ENCODE measurements at places on chromosomes 6 and 20.

DNA sequence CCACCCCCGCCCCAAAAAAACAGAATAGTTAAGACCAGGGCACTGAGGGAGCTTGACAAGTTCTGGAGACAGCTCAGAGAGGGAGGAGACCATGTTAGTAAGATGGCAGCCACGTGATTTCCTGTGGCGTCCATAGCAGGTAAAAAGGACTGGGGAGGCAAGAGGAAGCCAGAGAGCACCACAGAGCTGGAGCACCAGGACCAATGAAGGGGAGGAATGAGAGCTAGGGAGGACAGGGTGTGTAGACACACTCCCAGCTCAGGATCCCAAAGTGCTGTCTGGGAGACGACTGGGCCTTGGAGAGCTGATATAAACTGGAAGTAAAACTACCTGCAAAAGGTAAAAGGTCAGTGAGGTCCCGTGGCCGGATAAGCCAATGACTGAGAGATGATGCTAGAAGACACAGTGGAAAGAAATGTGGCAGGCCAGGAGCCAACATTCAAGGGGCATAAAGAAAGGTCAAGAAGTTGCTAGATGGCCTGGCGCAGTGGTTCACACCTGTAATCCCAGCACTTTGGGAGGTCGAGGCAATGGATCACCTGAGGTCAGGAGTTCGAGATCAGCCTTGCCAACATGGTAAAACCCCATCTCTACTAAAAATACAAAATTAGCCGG, 39.0 kb downstream of the SLC23A2 start:
- no peak for DNase-seq

DNA sequence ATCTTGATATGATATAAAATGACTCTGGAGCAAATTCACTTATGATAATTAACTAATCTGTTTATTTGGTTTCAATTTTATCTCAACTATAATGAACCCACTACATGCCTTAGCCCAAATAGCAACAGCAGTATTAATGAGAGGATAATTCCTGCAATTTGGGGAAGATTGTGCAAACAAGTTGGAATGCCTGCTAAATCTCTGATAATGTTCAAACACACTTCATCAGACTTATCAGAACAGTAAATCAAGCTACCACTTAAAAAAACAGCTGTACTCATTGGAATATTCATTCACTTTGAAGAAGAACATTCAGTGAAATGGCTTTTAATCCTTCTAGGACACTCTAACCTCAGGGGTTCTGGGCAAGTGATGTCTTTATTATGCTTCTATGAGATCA, 85.4 kb downstream of the CBLN4 start:
- no peak for DNase-seq

DNA sequence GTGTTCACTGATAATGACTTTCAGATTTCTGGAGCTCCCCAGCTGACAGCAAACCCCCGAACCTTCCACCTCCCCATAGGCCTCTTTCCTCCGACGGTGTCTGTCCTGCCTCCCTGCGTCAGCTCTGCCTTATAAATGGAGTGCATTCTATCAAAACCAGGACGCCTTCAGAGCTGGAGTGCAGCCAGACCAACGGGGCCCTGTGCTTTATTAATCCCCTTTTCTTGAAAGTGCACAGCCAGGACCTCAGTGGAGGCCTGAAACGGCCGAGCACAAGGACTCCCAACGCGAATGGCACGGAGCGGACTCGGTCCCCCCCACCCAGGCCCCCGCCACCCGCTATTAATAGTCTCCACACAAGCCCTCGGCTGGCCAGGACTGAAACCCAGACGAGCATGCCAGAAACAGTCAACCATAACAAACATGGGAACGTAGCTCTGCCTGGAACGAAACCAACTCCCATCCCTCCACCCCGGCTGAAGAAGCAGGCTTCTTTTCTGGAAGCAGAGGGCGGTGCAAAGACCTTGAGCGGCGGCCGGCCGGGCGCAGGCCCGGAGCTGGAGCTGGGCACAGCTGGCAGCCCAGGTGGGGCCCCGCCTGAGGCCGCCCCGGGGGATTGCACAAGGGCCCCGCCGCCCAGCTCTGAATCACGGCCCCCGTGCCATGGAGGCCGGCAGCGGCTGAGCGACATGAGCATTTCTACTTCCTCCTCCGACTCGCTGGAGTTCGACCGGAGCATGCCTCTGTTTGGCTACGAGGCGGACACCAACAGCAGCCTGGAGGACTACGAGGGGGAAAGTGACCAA, 42.3 kb upstream of the NAA20 start:
- DNase-seq = peak; percentile 92

DNA sequence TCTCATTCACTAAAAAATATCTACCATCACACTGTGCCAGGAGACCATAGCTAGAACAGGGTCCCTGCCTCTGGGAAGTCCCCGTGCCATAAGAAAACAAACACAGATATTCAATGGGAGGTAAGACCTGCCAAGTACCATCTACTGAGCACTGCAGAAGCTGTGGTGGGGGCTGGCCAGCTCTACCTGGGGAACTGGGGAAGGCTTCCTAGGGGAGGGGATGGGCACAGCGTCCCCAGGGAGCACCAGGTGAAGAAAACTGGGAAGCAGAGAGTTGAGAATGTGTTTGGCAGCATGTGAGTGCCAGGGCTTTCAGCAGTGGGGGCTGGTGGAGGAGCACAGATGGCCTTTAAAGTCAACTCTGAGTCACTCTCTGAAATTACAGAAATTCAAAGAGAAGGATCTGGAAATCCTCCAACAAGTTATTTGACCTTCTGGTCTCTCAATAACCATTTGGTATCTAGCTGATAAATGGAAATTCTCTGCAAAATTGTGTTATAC, 85.2 kb downstream of the SHLD1 start:
- DNase-seq = peak; percentile 46

- no peak for DNase-seq
These were observed 79.2 kb upstream of the PHACTR2 start for GRCh38 chr6:143598466-143599080.

DNA sequence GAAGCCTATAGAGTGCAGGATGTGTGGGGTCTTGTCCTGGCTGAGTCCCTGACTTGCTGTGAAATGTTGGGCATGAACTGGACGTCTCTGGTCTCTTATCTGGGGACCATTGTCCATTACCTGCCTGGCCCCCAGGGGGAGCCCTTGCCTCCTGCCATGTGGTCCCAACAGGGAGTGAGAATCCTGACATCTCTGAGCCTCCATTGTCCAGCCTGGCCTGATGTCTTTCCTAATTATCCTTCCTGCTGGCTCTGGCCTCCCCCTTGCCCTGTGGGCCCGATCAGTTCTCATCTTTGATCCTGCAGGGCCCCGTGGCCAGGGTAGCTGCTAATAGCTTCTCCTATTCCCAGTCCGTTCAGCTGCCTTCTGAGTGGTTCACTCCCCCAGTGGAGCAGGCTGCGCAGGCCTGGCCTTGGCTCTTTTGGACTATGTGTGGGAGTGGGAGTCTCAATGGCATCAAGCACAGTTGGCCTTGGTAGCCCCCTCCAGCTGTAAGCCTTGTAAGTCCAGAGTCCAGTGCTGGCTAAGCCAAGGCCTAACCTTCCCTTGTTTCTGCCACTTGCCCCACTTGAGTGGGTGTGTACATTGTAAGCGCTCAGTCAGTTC, 77.9 kb upstream of the RALY start:
- peak; percentile 71 for DNase-seq

GRCh38 chr20:54228841-54229240, 21.0 kb downstream of the PFDN4 start:
- no peak for DNase-seq

DNA sequence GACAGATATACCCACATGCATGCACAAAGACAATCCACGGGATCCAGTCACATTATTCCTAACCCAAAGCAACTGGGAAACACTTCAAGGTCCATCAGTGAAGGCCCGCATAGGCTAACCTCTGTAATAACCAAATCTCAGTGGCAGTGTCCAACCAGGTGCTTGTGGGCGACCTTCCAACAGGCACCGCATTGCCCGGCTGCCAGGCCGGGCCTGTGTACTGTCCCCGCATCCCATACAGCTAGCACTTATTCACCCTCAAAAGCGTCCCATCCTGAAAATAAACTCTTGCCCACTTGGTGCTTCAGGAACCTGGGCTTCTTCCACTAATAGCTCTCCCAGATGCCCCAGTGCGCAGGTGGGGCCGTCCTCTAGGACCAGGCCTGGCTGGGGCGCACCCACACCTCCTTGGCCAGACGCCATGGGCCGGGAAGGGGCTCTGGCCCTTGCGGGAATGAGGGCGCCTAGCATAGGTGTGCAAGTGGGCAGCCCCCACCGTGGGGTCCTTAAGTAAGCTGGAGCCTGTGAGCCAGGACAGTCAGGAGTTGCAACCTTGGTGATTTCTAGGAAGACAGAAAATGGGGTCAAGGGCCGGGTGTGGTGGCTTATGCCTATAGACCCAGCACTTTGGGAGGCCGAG, 1.1 kb upstream of the ENTPD6 start:
- no peak for DNase-seq

DNA sequence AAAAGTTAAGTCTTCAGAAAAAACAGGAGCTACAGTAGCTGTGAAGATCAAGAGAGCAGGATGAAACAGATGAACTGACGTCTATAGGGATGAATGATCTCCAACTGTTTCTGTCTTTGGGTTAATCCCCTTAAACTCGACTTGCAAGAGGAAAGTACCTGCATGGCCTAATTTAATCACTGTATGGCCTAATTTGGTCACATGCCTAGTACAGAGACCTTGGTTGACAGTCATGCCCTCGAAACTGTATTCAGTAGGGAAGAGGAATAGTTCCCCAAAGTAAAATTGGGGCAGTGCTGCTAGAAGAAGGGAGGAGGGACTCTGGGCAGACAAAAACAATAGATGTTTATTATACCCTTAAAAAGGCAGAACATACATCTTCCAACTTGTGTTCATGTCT, 10.0 kb upstream of the SMAP1 start:
- DNase-seq = no peak

DNA sequence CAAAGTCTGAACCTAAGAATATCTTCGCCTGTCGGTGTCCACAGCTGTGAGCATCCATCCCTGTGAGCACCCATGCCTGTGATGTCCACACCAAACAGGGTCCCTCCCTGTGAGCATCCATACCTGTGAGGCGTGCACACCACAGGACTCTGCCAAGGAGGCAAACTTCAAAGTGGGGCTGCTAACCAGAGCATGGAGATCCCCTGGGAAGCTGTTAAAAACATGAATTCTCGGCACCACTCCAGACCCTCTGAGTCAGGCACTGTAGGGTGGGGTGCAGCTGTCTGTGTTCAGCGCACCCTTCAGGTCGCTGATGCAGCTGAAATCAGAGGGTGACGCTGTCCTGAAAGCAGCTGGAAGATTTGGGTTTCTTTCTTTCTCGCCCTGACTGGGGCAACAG, 85.4 kb upstream of the NXT1 start:
- no peak for DNase-seq

DNA sequence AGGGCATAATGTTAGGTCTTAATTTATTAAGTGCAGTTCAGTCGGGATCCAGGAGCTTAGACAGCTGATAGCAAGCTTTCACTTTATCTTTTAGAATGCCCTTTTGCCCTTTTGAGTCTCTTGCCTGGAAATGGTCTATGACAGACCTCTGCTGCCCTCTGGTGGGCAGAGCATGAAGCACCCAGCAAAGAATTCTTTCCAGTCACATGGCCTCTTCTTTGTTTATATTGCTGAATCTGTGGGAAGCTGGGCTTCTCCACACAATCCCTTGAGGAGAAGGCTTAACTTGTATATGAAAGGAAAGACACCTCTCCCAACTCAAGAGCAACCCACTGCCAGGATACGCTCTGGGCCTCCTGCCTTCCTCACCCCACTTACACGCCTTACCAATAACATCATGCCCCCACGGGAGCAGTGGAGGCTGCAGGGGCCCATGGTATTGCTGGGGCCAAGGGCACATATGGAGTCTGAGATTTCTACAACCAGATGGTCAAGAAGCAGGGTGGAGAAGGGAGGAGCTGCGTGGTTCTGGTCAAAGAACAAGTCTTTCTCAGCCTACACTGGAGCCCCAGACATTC, 20.4 kb downstream of the WFDC3 start:
- peak; percentile 90 for DNase-seq

DNA sequence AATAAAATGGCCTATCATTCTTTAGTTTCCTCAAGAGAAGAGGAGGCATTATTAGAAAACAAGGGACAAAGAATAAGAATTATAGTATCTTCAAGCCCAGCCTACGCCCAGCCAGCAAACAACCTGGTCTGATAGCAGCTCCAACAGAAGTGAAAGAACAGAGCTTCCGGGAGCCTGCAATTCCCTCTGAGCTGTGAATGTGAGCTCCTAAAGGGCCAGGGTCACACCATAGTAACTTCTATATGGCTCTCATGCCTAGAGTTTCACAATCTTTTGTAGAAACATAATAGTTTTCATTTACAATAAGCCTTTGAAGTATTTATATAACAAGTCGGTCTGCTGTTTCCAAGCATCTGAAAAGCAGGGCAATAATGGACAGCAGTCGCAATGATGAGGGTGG, 116.5 kb downstream of the SMLR1 start:
- DNase-seq = no peak

GRCh38 chr6:151451950-151452749, at the start of gene RMND1:
RMND1 (minus strand) TSS chr6:151452126; CDS start chr6:151445811, 6,315 bp downstream.
- peak; percentile 100 for DNase-seq

DNA sequence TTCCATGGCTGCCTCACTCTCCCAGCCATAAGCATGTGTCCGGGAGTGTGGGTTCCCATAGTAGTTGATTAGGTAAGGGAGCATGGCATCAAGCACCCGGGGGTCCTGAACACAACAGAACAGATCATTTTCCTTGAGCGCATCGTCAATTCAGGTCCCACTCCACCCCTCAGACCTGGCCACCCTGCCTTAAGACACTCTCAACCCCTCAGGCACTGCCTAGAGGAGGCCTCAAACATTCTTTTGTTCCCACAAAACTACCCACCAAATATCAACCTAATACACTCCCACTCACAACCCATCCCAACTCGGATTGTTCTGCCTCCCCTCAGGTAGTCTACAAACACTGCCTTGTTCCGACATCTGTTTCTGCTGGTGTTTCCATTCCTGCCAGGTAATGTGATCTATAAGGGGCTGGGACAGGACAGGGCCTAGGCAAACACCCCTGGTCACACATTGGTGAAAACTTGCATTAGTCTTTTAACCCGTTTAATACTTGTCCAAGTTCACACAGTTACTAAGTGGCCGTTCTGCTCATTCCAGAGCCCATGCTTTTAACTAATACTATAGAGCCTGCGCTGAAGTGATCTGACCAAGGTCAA, 1.4 kb downstream of the NFS1 start:
- no peak for DNase-seq

DNA sequence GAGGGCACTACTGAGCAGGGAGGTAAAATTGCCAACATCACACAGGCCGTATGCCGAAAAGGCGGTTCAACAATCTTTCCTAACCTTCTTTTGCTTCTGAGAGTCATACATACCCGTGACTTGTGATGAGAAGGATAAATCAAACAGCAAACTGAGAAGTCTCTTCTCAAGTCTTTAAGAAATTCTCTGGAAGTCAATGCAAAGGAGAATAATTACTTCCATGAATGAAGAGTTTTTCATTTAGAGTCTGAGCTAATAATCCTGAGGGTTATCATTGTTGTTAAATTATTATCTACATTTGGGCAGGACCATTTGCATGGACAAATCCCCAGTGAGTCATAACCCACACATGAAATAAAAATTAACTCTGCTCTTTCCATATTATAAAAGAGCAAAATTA, 22.4 kb upstream of the ILRUN start:
- no peak for DNase-seq

GRCh38 chr6:112311950-112312547, 35.1 kb upstream of the RFPL4B start:
- no peak for DNase-seq

GRCh38 chr6:158835616-158836221, 16.6 kb upstream of the EZR start:
- DNase-seq = peak; percentile 88

GRCh38 chr6:138806889-138807288, 11.0 kb downstream of the ECT2L start:
- no peak for DNase-seq

- DNase-seq = no peak
These were observed 3.6 kb downstream of the TOP1 start for GRCh38 chr20:41032271-41032670.
